ENCODE measurements at places on chromosomes 4 and X.
A peak's percentile ranks its signal among the peaks of the same experiment; 100 is the strongest.

- DNase-seq = no peak
Measured at GRCh38 chr4:139511320-139511719, 44.7 kb downstream of the SETD7 start.

- DNase-seq = no peak
Measured at GRCh38 chr4:188911199-188911598, 772.0 kb downstream of the TRIML1 start.

- DNase-seq = no peak
Measured at GRCh38 chr4:39687014-39687413, 10.9 kb upstream of the UBE2K start.

DNA sequence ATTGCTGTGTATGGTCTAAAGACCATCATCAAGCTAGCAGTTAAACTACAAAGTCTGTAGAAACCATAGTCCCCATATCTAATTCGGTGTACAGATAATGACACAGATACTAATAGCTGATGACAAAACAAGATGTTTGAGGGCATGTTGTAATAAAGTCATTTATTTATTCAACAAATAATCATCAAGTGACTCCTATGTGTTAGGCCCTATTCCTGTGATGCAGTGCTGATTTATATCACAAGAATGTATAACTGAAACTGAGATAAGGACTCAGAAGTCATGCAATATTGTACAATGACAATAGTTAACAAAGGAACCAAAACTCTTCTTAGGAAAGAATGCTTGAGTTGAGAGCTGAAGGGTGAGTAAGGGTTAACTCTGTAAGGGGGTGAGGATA is 315.0 kb upstream of the NR3C2 start:
- no peak for DNase-seq

- no peak for DNase-seq
Measured at GRCh38 chr4:77196866-77197265, 39.9 kb downstream of the CCNG2 start.

DNA sequence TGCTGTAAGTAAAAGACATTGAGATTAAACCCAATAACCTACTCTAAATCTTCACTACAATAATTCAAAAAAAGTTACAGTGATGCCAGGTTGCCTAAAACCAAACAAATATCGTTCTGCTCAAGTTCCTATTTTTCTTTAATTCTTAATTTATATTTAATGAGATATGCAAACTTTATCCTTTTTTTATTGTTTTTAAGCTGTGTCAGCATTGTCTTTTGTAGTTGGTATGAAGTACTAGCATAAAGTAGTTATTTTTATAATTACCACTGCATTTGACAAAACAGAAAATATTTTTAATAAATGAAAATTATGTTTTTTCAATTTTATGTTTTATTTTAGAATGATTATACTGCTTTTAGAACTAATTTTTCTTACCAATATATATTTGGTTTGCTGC is 1431.1 kb upstream of the PCDH7 start:
- DNase-seq = no peak

DNA sequence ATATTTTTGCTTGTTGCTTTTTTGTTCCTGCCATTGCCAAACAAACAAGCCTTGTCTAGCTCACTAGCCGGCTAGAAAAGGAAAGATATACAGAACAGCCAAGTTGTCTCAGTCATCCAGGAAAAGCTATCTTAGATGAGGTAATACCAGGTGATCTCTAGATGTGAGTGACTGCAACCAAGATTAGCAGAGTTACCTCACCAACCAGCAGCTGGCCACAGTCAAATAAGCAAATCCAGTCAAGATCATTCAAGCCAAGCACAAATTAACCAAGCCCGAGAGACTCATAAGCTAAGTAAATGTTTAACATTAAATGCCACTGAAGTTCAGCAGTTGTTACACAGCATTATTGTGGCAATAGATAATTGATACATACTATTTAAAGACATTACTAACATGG is 108.6 kb downstream of the CENPC start:
- no peak for DNase-seq

GRCh38 chr4:11441194-11441556 is 12.5 kb upstream of the HS3ST1 start:
- no peak for DNase-seq

GRCh38 chr4:92307866-92308265 is 4.1 kb downstream of the GRID2 start:
- no peak for DNase-seq

DNA sequence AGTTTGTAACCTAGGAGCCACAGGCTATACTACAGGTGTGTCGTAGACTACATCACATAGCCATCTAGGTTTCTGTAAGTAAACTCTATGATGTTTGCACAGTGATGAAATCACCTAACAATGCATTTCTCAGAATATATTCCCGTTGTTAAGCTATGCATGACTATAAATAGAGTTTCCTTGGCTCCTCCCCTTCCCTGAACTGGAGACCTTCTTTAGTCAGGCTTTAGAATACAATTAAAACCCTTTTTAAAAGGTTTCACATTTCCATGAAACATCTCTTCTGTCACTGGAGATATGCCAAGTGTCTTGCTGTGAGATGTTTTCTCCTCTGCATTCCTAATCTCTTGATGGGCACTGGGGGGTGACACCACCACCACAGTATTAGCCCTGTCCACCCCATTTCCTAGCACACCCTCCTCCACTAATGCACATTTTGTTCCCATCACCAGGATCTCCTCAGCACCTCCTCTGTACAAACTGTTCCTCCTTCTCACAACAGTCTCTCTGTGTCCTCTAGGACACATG is 334.6 kb upstream of the CPEB2 start:
- DNase-seq = no peak

DNA sequence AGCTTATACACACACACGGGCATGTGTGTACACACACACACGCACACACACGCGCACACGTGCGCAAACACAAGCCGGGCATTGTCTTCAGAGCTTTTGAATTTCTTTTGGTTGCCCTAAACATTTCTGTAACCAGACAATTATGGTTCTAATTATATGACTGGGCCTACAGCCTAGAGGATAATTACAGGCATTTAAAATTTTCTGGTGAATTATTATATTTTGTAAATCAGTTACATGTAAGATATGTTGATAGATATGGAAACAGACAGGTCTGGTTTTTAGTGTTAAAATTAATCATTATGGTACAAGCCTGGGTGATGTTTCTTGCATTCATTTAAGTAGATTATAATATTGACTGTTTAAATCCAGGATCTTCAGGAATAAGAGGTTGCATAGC is 1120.5 kb downstream of the ADGRL3 start:
- no peak for DNase-seq

- no peak for DNase-seq
Measured at GRCh38 chrX:22882543-22882942, 117.2 kb upstream of the DDX53 start.

DNA sequence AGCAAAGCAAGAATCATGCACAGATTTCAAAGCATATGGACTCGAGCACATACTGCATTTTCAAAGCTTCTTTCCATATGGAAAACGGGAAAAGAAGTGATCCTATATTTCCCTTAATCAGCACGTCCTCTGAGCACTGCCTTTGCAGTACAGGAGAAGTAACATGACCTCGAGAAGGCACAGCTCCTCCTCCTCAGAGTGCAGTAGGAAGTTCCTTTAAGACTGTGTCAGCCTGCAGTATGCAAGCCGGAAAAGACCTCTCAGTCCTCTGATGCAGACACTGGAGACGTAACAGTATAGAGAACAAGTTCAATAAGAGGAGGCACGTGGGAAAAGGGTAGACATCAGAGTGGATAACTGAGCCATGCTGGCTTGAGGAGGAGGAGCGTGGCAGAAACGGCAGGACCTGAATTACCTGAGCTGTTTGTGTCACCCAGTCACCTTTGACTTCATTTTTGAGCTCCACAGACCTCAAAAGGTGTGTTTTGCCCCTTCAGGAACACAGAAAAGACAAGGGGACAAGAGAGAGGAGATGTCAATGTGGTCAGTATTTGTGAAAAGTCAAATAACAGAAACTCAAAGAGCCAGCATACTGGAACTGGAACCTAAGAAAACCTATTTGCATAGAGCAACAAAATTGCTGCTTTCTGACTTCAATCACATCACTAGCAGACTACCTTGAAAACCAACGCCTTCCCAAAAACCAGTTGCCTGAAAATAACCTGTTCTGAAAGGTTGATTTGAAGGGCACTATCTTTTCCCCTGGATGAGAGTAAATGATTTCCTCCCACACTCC is 20.8 kb downstream of the IRF2 start:
- DNase-seq = no peak

DNA sequence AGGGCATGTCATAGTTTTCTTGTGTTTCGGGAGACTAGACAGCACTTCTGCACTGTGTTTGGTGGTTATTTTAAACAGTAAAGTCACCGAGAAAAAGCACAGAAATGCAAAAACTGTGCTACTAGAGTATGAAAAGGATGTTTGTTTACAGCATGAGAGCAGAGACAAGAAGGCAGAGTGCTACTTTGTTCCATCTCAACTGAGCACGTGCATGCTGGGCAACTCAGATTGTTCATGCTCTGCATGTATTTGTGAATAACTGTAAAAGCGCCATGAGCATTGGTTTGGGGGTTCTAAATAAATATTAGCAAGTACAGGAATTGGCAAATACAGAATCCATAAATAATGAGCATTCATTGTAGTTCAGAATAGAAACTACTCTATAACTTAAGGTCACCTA is 7.4 kb downstream of the EVC start:
- no peak for DNase-seq

DNA sequence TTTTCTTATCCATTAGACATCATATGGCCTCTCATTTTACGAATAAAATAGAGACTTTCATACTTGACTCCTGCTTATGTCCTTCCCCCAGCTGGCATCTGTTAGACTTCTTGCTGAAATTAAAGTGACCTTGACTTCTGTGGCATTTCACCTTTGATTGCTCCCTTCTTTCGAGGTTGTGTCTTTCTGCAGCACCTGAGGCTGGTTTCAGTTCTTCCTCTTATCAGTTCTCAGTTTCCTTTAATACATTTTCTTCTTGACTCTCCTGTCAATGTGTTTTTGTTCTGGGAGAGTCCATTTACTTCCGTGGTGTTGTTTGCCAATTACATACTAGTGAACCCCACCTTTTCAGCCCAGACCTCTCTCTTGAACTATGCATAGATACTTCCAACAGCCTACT is 81.6 kb downstream of the RBPJ start:
- no peak for DNase-seq

GRCh38 chr4:141922236-141922635 is 285.9 kb downstream of the IL15 start:
- DNase-seq = no peak

- DNase-seq = no peak
Measured at GRCh38 chr4:151537687-151538086, 128.7 kb downstream of the FHIP1A start.

GRCh38 chr4:142402156-142402555 is 443.9 kb downstream of the INPP4B start:
- DNase-seq = no peak

- no peak for DNase-seq
Measured at GRCh38 chrX:46311581-46312120, 233.6 kb downstream of the ZNF674 start.

DNA sequence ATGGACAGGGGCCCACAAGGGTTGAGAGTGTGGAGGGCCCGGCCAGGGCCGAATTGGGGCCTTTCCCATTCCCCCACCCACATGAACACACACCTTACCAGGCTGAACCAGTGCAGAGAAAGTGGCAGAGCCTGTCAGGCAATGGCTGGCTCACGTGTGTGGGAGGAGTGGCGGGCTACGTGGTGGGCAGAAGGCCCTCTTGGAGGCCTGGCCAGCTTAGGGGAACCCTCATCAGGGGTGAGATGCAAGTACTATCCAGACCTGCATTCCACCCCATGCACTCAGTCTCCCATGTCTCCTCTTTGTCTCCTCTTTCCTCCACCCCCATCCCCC is 965 bp downstream of the TCEAL4 start:
- DNase-seq = no peak

DNA sequence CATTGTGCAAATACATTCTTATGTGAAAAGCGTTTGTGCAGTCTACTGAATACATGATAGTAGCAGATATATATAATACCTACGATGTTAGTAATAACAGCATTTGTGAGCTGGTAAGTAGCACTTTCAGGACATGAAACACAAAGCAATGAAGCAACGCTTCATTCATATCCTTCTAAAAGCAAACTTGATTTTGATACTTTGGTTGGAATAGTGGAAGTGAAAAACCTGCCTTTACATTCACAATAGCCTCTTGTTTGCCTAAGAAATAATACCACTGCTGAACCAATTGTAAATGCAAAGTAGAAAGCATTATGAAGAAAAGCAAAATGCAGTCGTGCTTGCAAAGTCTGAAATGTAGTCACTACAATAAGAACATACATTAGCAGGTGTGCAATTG is 926.3 kb downstream of the FSTL5 start:
- DNase-seq = no peak

DNA sequence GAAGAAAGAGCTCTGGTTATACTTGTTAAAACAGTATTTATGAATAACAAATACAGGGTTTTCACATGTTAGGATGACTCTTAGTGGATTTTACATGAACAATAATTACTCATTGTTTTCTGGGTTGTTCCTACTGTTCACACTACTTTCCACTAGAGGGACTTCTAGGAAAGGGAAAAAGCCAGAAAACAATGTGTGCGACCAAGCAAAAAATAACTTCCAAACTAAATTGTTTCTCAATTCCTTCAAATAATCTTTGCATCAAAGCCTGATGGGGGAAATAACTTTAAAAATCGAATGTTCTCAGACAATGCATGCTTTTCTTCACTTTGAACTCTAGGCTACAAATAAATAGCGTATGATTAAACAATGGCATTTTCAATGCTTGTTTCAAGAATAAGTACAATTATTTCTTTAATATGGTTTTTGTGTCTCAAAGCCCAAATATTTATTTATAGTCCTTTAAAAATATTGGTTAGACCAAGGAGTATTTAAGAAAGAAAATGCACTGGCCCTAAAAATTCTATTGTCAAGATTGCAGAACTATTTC is 72.1 kb upstream of the ETNPPL start:
- no peak for DNase-seq

- peak; percentile 35 for DNase-seq
Measured at GRCh38 chr4:71230271-71231128, 108.3 kb upstream of the SLC4A4 start.

DNA sequence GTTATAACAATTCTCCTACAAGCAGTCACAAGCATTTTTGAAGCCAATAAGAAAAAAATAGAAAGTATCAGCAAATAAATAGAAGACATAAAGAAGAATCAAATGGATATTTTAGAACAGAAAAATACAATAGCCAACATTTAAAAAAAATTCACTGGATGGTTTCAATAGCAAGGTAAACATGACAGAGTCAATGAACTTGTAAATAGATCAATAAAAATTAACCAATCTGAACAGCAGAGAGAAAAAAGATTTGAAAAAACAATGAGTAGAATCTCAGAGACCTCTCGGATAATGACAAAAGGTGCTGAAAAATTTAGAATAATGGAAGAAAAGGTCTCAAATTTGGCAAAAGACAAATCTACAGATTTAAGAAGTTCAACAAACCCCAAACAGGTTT is 33.3 kb upstream of the RAB33B start:
- DNase-seq = no peak
